Bronchus fibroblast of lung (primary cell): ENCODE measurements at places on chromosomes 1 and 21. TPM values are rescaled to one million over a fixed set of nuclear protein-coding genes. Genes with fewer than 3 reads are reported as not detected.

Gene AKR7A3
- 0.59 and 0.84 TPM in 2 replicates for total RNA-seq

Gene SPATA1
- total RNA-seq, result not detected in 2 replicates

Gene RHCE
- total RNA-seq, result 0.15 and 0.50 TPM in 2 replicates

Gene F5
- not detected in 2 replicates for total RNA-seq

Gene FCRL4
- total RNA-seq, result not detected in 2 replicates

Gene SMG7
- total RNA-seq, result 10.7 and 12.9 TPM in 2 replicates

Gene FMN2
- total RNA-seq, result 0.17 and 1.5 TPM in 2 replicates

Gene CCDC27
- total RNA-seq, result not detected in 2 replicates
